Epithelial cell of esophagus (primary cell): ENCODE measurements at places on chromosomes 2 and 18.

GRCh38 chr2:31339696-31340095 lies 74.8 kb downstream of the XDH start:
- no peak for DNase-seq

- DNase-seq: no peak
These were observed 326.9 kb upstream of the UBE2E3 start for GRCh38 chr2:180653481-180653880.

- no peak for DNase-seq
These were observed 11.0 kb downstream of the EIF5B start for GRCh38 chr2:99348173-99348572.

GRCh38 chr2:229431327-229431954 lies 160.4 kb upstream of the PID1 start:
- peak; percentile 69 for DNase-seq

DNA sequence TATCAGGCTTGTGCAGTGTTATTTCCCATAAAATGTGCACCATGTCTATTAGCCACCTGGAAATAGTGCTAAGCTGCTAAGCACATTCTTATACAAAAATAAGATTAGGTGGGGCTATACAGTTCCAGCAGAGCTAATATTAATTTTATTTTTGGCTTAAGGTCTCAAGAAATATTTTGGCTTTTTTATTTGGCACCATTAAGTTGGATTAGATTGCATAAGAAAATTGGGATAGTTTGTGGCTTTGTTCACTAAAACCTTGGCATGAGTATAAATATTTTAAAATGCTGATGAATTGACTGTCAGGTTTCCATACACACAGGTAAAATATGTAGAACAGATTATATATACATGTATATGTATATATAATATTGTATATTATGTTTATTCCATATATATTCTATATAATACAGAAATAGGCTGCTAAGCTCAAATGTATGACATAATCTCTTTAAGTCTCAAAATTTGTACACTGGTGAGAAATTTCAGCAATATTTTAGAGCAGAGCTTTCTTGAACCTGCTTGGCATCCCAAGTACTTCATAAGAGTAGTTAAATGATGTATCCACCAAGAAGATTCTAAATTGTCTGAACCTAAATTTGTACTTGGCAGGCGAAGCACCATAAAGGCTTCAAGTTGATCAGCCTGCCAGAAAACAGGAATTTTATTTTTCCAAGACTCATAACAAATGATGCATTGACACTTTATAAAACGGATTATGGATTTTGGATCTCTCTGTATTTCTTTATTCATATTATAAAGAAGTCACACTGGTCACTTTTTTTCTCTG lies 32.6 kb downstream of the CCDC102B start:
- no peak for DNase-seq

GRCh38 chr2:100887039-100887578 lies 67.2 kb downstream of the NPAS2 start:
- DNase-seq: no peak

DNA sequence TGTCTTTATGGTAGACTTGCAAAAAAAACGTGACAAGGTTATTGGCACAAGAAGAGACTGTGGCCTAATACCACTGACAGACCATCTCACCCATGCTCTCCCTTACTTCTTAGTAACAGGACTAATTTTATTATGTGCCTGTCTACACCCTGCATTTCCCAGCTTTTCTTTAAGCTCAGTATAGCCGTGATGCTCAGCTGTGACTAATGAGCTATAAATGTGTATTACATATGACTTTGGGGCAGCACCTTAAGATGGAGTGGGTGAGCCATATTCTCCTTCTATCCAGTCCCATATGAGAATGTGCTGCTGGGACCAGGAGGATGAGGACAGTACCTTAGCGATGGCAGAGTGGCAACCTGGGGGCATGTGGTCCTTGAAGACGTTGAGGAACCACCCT lies 293.5 kb downstream of the RNF144A start:
- DNase-seq: no peak

DNA sequence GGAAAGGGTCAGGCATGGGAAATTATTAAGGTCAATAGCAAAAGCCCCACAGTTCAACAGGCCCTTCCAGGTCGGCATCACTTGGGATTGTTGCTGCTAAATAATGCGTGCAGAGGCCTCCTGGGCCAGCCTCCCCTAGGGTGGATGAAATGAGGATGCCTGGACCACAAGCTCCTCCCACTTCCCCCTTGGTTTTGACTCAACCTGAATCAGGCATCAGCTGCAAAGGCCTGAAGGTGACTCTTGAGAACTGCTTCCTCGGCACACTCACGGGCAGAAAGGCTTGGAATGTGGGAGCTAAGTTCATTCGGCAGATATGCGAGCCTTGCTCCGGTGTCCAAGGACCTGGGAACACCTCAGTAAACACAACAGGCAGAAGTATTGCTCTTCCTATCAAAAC lies 69.3 kb downstream of the MBP start:
- DNase-seq: peak; percentile 92

DNA sequence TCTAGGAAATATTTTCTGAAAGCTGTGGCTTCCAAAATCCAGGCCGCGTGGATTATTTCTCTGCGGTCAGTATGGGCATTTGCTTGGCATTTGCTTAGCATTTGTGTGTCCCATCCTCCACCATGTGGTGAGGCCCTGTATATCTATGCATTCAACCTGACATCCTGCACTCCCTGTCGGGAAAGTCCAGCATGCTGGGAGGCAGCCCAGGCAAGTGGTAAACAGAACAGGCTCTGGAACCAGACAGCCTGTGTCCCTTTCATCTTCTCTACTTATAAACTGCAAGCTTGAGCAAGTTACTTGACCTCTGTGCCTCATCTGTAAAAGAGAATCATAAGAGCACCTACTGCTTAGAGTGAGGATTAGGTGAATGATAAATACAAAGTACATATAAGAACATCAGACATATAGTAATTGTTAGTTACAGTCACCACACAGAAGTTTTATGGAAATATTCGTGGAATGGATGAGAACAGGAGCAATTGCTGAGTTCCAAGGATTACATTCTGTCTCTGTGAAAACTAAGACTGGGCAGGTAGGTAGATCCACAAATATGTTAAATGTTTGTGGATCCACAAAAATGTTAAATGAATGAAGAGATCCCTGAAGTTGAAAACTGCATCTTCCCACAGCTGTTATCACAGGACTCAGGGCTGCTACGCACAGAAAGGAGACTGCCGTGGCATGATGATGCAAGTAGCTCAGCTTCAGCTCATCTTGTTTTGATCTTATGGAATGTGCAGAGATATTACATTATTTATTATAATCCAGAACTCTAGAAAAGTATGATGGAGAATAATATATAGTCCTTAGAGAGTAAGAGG lies 317.0 kb upstream of the MMADHC start:
- no peak for DNase-seq

- no peak for DNase-seq
These were observed 73.6 kb downstream of the LYPD6B start for GRCh38 chr2:149112068-149112467.

GRCh38 chr2:86300496-86300895 lies 36.9 kb downstream of the REEP1 start:
- DNase-seq: no peak

DNA sequence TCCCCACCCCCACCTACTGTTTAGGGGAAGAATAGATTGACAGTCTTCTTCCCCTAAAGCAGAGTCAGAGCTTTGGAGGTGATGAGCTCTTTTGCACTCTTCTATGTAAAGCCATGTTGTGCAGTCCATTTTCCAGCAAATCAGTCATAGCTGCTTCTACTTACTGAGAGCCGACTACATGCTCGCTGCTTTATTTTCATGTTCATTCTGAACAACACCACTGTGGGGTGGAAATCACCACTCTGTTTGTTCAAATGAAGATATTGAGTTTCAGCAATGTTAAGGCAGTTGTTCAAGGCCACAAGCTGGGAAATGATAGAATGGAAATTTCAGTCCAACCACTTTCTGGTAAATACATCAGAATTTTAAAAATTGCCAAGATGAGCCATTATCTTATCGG lies 88.3 kb downstream of the INSIG2 start:
- no peak for DNase-seq

DNA sequence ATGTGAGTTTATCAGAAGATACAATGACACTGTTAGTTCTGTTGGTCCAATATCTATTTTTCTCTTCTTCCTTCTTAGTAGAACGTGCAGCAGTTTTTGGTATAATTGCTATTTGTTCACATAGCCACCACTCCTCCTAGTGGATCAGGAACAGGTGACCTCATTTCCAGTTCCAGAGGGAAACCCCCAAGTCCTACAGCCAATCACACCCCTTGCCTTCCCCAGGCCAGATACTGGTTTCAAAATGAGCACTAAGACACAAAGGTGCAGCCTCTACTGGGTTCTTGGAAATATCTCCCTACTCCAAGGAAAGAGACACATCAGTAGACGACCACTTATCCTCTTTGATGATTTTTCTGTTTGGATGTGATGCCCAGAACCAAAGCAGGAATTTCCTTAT lies 103.2 kb downstream of the TCF4 start:
- no peak for DNase-seq

DNA sequence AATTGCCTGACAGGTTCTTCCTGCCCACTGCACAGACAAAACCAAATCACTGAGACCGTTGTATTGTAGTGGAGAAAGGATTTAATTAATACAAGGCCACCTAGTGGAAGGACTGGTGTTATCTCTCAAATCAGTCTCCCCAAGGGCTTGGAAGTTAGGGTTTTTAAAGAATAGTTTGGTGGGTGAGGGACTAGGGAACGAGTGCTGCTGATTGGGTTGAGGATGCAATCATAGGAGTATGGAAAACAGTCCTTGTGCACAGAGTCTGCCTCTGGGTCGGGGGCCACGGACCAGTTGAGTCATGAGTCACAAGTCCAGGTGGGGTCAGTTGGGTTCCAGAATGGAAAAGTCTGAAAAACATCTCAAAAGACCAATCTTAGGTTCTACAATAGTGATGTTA lies 89.1 kb downstream of the B3GNT2 start:
- no peak for DNase-seq
